Fibroblast of skin of back (primary cell): ENCODE measurements at places on chromosomes 4 and X.

- no peak for DNase-seq
These were observed 8.2 kb downstream of the SYN1 start for GRCh38 chrX:47611489-47611888.

GRCh38 chrX:30525732-30526131 lies 51.8 kb downstream of the TASL start:
- peak; percentile 2 for DNase-seq

DNA sequence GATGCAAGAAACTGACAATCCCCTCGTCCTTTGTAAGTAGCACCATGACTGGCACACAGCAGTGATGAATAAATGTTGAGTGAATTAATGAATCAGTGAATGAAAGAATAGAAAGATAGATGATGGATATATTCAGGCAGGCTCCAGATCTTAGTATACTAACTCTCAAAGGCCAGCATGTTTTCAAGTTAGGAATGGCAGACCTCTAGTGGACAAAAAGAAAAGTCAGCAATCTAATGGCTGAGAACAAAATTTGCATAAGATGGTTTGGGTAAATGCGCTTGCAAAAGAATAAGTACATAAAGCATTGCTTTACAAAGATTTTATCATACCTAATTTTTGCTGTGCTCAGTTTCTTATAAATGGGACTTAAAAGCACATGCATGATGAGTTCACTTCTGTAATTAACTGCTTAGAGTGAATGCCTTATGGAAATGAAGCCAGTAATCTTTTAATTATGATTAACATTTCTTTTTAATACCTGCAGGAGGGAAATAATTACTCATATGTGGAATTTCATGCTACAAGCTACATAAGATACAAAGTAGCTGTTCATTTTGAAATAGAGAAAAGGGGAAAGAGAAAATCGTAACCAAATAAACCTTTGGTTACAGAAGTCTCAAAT lies 126.9 kb upstream of the GPRIN3 start:
- peak; percentile 21 for DNase-seq

- no peak for DNase-seq
These were observed 148.6 kb upstream of the TTC29 start for GRCh38 chr4:147094238-147094637.

- DNase-seq, result no peak
These were observed 72.9 kb downstream of the AMMECR1 start for GRCh38 chrX:110245011-110245410.

- DNase-seq, result peak; percentile 83
These were observed 132.4 kb downstream of the ENOX2 start for GRCh38 chrX:130770615-130771014.

DNA sequence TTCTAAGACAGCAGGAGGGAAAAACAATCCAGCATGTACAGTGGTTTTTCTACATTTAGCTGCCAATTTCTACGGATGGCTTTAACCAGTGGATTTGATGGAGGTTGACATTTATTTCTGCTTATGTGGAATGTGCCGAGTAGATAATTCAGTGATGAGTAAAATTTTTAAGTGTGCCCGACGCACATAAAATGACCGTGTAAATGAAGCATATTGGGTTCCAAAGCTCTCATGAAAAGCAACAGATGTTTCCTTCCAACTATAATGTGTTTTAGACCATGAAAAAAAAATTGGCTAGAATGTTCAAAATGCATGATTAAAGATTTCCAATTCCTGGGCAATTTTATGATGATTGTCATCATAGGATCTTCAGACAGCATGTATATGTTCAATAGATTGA lies 14.1 kb downstream of the INPP4B start:
- no peak for DNase-seq

DNA sequence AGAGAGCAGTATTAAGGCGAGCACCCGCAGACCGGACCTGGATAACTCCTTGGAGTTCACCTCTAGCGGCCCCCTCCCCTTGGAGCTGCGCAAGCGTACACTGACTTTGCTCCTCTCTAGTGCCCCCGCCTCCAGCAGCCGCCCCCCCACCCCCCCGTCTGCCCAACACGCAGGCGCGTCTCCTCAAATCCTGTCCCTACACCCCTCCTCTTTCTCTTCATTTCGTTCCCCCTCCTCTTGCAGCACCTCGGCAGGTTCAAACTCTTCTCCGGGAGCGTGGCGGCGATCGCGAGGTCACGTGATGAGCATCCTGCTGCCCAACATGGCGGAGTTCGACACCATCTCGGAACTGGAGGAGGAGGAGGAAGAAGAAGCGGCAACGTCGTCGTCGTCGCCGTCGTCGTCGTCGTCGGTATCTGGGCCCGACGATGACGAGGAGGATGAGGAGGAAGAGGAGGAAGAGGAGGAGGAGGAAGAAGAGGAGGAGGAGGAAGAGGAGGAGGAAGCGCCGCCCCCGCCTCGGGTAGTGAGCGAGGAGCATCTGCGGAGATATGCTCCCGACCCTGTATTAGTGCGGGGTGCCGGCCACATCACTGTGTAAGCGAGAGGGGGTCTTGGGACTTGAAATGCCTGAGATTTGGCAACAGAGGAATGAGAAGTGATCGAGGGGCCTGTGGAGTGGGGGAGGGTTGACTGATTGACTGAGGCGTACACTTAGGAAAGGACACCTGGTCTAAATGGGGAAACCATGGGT lies at the start of gene CHIC1:
Gene CHIC1 (plus strand): TSS at position 214 of the 754 bp plus-strand sequence. CDS start 88 bp downstream, at position 302.
- DNase-seq, result peak; percentile 65

DNA sequence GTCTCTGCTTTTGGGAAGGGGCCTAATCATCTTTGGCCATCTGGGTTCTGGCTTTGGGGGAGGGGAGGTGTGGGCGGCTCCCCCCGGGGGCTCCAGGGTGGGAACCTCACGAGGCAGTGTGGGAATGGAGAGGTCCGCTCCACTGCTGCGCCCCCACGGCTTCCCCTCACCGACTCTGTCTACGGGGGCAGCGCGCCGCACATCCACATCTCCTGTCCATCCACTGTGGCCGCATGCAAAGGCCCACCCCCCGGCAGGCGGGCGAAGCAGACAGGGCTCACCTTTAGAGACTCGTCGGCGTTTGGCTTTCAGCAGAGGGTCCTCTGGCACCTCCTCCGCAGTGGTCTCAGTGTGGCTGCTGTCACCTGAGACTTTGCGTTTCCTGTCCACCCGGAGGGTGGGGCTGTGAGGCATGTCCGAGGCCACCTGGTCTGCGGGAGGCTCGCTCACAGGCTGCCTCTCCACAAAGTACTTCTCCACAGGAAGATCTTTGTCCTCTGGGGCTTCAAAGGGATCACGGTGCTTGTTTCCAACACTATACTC lies 33.6 kb downstream of the BCOR start:
- DNase-seq, result no peak

DNA sequence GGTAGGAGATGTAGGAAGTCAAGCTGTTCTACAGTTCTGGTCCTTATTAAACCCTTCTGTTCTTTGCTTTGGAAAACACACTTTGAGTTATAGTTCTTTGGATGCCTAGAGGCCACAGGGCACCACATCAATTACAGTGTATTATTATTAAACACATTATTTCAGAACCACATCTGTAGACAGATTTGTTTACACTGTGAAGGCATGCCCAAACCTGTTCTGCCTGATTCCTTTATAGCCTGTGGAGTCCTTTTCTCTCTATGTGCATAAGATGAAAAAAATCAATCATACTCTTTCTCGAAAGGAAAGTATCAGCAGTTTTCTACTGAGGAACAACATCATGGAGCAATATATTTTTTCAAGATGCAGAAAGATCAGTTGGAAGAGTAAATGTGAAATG lies 371.3 kb upstream of the INTU start:
- no peak for DNase-seq

- DNase-seq, result no peak
These were observed 82.4 kb downstream of the DLG3 start for GRCh38 chrX:70527053-70527452.

DNA sequence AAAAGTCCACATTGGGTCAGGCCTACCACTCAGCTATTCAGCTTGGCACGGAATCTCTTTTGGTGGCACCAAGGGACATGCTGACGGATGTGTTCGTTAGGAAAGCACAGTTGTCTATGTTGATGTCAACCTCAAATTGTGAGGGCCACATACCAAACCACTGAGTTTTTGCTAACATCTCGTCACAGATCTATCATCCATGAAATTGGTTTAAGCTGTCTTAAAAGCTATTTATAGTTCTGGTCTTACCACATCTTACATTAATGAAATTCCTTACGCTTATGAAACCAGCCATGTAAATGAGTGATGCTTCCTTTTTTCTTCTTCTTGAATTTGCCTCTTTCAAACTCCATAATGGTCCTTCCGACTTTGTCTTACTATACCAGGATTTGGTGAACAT lies 101.5 kb downstream of the MGST2 start:
- DNase-seq, result peak; percentile 79

- no peak for DNase-seq
These were observed 198.3 kb downstream of the ARAP2 start for GRCh38 chr4:36046026-36046425.

DNA sequence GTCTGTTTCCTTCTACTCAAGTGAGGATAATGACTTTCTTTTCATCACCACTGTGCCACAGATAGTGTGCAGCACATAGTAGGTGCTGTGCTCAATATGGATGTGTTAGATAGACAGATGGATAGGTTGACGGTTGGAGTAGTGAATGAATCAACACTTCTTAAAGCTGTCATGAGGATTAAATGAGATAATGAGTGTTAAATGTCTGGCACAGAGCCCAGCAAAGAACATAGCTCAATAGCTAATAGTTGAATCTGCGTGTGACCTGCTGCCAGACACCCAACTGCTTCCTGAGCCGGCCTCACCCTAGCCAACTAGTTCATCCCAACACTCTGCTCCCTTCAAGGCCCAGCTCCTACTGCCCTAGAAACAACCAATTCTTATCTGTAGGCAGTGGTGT lies 67.7 kb upstream of the PJA1 start:
- no peak for DNase-seq

DNA sequence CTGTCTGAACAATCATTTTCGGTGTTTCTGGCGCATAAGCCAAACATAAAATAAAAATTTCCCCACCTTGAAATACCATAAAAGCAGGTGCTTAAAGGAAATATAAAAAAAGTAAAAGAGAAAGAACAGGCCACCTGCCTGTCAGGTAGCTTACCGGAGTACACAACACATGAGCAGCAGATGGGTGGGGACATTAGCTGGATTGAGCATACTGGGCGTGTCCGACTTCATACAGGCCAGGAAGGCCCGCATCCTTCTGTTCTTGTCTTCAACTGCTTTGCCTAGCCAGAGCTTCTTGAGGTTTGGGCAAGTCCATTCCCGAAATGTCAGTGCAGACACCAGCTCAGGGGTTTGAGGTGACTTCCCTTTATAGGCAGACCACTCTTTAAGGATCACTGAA lies 66.7 kb downstream of the FAM120C start:
- no peak for DNase-seq

DNA sequence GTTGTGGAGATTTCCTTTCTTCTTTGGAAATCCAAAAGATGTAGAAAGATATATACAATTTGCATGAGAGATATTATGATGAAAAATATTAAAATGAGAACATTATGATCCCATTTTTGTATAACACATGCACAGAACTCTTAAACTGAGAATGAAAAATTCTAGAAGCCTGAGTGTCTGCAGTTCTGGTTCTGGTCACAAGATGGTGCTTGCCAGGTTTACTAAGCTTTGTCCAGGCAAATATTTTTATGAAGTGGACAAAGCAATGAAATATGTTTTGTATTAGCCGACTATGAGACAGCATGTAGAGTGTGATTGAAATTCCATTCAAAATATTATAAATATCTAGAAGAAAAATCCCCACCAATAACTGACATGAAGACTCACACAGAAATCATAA lies 2.2 kb downstream of the PWWP3B start:
- peak; percentile 18 for DNase-seq

GRCh38 chr4:182292612-182293011 lies 49.4 kb downstream of the TENM3 start:
- DNase-seq, result no peak

DNA sequence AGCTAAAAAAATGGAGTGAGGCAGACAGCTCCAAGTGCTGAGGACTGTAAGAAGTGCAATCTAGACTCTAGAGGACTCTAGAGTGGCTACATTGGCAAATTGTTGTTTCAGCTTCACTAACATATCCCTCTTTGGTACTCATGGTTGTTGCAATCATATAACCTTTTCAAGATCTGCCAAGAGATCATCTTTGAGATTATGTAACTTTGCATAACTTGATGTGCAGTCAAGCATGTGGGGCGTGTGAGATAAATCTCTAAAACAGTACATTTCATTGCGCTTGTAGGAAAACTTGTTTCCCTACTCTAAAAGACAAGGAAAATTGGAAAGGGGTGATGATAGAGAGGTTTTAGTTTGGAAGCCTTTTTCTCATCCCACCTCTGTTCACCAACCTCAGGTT lies 11.2 kb upstream of the BRS3 start:
- DNase-seq, result no peak

- no peak for DNase-seq
These were observed 3.2 kb downstream of the FRMPD4 start for GRCh38 chrX:12141511-12141910.

DNA sequence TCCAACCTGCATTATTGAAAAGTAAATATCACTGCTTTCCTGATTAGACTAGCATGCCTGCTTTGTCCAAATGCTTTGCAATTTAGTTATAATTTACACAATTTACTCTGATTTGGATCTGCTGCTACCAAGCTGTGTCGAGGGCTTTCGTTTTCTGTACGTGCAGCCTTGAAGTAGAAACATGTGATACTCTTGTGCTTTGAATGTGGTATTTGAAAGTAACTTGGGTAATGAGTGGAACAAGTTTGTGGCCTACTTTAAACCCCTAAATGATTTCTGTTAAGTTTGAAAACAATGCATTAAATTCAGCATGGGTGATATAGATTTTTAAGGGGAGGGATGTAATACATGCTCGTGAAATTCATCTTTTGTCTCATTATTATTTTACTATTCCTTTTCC lies 240.7 kb downstream of the IQCM start:
- DNase-seq, result no peak

DNA sequence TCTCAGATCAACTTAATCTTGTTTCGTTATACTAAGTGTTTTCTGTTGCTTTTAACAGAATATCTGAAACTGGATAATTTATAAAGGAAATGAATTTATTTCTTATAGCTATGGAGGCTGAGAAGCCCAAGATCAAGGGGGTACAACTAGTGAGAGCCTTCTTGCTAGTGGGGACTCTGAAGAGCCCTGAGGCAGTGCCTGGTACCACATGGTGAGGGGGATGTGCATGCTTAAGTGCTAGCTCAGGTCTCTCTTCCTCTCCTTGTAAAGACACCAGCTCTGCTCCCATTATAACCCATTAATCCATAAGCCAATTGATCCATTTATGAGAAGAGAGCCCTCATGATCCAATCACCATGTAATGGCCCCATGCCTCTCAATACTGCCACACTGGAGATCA lies 17.9 kb downstream of the COX18 start:
- no peak for DNase-seq

- DNase-seq, result no peak
These were observed 96.2 kb upstream of the IL1RAPL2 start for GRCh38 chrX:104469771-104470170.

DNA sequence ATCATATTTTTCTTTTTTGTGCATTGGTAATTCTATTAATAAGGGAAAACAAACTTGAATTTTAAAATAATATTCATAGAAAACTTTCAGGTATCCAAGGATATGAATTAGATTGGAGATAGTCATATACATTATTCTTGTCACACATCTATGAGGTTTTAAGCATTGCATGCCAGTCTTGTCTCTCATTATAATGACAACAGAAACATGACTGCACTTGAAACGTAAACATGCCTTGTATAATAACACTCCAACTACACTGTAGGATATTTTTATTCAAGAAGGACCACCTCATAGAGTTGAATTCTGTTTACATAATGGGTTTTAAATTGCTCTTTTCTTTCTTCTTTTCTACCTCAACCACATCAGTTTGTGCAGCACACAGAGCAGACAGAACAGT lies 104.5 kb downstream of the DCAF8L2 start:
- DNase-seq, result no peak

- DNase-seq, result no peak
These were observed 3.2 kb upstream of the ADRA2C start for GRCh38 chr4:3762753-3763549.
